ENCODE measurements at places on chromosomes 7 and 10.

DNA sequence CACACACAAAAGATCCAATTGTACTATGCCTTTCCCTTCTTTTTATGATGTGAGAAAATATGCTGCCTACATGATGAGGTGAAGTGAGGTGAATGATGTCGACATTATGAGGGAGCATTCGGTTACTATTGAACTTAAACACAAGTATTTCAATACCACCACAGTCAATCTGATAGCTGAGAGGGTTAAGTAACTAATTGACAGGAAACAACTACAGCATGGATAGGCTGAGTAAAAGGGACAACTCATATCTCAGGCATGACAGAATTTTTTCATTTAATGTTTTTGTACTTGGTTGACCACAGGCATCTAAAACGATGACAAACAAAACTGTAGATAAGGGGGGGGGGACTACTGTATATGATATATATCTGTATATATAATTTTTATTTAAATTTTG, 488.9 kb downstream of the SH2D4B start:
- no peak for DNase-seq

- no peak for DNase-seq
These were observed 34.4 kb downstream of the ASAH2 start for GRCh38 chr10:50216894-50217293.

DNA sequence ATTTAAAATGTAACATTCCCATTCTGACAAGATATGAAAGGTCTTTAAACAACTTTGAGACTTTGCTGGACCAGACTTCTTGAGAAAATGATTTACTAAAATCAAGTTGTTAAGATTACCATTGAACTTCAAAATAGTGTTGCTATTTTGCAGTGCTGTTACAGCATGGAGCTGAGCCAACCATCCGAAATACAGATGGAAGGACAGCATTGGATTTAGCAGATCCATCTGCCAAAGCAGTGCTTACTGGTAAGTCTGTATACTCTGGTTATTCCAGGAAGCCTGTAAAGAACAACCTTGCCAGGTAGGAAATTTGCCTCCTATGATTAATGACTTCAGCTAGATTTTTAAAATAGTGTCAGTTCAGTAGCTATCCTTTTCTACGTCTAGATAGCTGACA, 18.8 kb downstream of the TNKS2 start:
- DNase-seq, result no peak

DNA sequence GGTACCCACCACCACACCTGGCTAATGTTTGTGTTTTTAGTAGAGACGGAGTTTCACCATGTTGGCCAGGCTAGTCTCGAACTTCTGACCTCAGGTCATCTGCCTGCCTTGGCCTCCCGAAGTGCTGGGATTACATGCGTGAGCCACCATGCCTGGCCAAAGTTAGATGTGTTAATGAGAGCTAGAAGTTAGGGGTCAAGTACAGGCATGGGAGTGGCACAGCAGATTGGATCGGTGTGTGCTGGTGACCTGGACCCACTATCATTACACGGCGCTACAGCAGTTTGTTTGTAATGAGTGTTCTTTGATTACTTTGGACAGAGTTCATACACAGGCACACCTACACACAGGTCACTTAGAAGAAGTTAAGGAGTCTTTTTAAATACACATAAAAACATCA, 36.7 kb downstream of the DNAJB6 start:
- DNase-seq, result no peak

GRCh38 chr10:104639590-104640338, 1.3 kb upstream of the SORCS3 start:
- DNase-seq, result no peak

GRCh38 chr7:72182036-72182435, 230.1 kb downstream of the CALN1 start:
- DNase-seq, result no peak

GRCh38 chr7:151398446-151399304, 11.2 kb downstream of the WDR86 start:
- DNase-seq, result no peak

DNA sequence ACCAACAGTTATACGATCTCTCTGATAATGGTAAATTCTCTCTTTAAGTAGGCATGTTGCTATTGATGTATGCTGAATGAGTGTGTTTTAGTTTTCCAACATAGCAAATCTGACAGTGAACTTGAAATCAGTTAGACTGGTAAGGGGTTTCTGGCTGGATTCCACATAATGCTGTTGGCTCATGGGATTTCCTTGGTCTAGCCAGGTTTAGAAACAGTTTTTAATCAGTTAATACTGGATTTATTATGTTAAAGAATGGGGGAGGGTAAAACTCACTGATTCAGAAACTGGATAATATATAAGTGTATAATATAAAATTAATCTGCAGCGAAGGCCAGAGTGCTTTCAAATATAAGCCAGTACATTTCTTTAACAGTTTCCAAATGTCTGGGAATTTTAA, 55.6 kb downstream of the PCDH15 start:
- no peak for DNase-seq
